ENCODE measurements at places on chromosomes 5 and 9.

DNA sequence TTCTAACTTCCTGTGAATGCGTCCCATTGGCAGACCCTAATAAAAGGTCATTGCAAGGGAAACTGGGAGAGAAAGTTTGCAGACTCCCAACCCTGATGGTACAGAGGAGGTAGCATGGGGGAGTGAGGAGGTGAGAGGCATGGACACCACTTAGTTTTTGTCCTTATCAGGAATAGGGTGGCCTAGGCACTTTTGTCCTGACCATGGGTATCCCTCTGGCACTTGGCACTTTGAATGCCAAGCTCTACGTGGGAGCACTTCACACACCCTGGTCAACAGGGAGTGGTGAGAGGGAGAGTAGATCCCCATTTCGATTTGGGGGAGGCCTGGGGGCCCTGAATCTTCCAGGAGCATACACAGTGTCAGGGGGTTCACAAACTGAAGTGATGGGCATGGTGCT is 75.6 kb upstream of the SH3PXD2B start:
- no peak for DNase-seq

GRCh38 chr5:122704247-122705036 is 70.4 kb upstream of the SNX2 start:
- DNase-seq: no peak

DNA sequence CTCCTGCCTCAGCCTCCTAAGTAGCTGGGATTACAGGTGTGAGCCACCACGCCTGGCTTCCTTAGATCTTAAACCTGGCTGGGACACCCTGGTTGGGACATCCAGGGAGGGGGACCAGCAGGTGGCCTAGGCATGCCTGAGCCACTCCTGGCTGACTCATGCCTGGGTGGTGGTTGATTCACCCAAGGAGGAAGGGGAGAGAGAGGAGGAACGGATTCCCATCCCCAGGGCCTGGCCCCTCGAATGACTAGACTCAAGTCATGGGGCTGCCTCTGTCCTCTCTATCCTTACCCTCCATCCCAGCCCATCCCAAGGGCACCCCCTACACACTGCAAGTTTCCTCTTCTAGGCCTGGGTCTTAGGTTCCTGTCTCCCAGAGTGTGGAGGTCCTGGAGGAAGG is 12.7 kb downstream of the EEIG1 start:
- no peak for DNase-seq

DNA sequence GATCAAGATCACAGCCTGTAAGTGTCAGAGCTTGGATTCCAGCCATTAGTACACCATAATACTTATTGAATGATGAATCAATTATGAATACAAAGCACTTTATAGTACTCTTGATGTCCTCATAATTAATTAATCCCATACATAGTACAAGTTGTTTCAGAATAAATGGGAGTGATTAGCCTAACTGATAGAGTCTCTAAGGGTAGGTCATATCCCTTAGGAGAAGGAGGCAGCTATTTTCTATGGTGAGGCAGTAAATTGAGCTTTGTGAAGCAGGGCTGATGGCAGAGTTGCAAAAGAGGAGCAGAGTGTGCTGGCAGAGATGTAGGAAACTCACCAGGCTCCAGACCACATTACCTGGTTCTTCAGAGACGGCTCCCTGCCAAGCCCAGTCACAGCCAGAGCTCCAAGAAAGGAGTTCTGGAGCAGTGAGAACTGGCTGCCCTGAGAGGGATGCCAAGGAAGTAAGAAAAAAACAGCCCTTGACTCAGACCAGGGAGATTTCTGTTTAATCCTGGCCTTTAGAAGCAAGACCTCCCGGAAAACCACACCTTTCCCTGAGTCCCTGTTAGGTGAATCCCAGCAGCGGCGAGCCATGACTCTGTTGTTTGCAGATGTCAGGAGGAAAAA is 112.9 kb downstream of the SH3TC2 start:
- DNase-seq: peak; percentile 9

Measured in occipital lobe (tissue), 3 donors.